Cortex of kidney (tissue), 1 donor: ENCODE measurements at places on chromosomes 5 and 9.

DNA sequence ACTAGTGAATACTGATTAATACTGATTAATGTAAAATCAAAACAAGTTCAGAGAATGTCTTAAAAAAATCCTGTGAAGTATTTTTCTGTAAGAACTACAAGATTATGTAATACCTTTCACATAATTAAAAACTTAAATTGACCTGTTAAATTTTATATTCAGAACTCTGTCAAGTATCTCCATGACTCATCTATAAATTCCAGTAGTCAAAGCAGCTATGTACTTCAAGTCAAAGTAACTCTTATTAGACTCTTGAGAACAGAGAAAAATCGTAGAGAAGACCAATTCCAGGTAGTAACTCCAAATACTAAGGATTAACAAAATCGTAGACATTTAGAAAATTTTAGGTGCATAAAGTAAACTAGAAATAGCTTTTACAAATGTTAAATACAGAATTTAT, 77.1 kb downstream of the HOMER1 start:
- no peak for DNase-seq

DNA sequence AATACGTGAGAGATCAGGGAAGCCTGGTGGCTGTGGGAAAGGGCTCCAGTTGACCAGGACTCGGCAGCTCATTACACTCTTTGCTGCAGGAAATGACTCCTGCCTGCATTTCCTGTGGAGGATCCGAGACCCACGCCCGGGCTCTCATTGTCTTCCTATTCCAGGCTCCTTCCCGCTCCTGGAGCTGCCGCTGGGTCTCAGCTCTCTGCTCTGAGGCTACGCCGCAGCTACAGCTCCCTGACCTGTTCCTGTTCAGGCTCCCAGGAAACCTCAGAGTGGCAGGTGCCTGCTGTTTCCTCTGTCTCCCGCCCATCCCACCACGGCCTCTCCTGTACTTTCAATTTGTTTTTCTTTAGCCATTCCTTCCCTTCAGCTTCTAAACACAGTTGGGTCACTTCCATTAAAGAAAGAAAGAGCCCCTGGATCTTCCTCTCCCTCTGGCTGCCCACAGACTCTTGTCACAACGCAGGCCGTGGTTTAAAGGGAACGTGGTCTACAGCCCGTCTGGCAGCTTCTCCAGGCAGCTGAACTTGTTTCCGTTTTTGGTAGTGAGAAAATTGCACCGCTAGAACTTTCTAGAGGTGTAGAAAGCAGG, 71.5 kb downstream of the IL6ST start:
- no peak for DNase-seq

DNA sequence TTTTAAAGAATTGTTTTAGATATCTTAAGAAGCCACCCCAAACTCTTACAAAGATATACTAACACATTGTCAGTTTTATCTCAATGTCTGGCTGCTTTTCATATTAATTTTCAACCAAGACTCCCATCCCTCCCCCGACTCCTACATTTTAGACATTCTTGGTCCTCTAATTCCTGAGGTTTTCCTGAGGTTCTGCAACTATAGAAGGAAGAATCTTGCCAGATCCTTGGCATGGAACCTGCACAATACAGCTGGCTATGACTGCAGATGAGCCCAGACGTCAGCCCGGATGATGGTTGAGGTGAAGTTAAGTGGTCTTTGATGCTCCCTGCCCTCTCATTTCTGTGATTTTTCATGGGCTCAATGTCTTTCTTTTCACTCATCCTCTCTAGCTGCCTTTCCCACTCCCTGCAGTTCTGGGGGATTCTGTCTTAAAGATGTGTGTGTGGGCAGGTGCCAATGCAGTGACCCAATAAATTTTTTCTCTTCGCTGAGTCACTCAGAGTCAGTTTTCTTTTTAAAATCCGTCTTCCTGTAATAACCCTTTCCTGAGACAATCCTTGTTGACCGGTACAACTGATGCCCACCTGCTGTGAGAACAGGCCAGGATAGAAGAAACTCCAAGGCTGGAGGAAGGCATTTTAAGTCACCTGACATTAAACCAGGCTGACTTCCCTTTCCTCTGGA, 237.8 kb upstream of the GAS1 start:
- DNase-seq, result no peak

GRCh38 chr9:94600715-94601114, 7.1 kb upstream of the FBP2 start:
- no peak for DNase-seq

GRCh38 chr9:82781921-82782392, 281.0 kb downstream of the RASEF start:
- no peak for DNase-seq

GRCh38 chr5:151722546-151722945, 35.8 kb upstream of the SPARC start:
- no peak for DNase-seq

DNA sequence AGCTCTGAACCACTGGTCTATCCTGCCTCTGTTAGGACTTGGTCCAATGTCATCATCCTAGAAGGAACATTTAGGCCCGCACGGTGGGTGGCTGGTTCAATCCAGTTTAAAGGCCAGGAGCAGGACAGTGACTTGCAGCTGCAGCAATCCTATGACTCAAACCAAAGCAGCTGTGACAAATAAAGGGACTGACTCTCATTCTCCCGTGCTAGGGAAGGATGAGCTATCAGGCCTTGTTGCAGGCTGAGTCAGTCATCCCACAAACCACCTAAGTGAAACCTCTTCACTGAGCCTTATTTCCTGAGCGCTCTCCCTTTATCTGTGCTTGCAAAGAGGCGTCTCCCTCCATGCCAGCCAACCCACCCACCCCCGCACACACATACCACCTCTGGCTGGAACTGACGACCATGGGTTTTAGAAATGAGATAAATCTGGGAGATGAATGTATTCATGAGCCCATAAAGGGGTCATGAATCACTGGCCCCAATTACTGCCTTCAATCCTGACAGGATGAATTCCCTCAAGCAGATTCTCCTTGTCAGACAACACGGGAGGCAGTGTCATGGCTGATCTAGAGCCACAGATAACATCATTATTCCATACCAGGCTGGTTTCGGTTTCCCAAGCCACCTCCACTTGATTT, 93.4 kb downstream of the KCNIP1 start:
- no peak for DNase-seq

DNA sequence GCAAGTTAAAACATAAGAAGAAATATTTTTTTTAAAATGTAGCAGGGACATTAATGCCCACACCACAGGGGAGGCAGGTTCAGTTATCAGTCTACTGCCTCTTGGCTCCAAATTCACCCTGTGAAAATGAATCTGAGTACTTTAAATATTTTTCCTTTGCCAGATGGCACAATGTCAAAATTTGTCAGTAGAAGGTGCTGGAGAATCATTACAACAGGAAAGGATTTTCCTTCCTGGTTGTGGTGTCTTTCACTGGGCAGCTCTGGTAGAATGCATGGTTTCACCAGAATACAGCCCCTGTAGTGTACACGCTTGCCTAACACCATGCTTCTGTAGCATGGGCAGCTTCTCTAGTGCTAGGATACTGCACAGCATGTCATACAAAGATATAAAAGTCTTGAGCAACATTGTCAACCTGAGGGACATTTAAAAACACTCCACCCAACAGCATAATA, 9.7 kb upstream of the SREK1 start:
- no peak for DNase-seq

GRCh38 chr9:86667307-86667706, 280.0 kb downstream of the GAS1 start:
- no peak for DNase-seq

- no peak for DNase-seq
These were observed 147.3 kb downstream of the KCTD16 start for GRCh38 chr5:144318011-144318410.

DNA sequence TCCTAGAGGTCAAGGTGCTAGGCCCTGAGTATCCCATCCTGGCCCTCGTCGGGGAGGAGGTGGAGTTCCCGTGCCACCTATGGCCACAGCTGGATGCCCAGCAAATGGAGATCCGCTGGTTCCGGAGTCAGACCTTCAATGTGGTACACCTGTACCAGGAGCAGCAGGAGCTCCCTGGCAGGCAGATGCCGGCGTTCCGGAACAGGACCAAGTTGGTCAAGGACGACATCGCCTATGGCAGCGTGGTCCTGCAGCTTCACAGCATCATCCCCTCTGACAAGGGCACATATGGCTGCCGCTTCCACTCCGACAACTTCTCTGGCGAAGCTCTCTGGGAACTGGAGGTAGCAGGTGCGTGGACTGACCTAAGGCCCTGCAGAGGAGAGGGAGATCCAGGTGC, 7.9 kb downstream of the BTNL9 start:
- DNase-seq, result no peak

GRCh38 chr5:90134892-90135291, 274.7 kb downstream of the CETN3 start:
- no peak for DNase-seq

DNA sequence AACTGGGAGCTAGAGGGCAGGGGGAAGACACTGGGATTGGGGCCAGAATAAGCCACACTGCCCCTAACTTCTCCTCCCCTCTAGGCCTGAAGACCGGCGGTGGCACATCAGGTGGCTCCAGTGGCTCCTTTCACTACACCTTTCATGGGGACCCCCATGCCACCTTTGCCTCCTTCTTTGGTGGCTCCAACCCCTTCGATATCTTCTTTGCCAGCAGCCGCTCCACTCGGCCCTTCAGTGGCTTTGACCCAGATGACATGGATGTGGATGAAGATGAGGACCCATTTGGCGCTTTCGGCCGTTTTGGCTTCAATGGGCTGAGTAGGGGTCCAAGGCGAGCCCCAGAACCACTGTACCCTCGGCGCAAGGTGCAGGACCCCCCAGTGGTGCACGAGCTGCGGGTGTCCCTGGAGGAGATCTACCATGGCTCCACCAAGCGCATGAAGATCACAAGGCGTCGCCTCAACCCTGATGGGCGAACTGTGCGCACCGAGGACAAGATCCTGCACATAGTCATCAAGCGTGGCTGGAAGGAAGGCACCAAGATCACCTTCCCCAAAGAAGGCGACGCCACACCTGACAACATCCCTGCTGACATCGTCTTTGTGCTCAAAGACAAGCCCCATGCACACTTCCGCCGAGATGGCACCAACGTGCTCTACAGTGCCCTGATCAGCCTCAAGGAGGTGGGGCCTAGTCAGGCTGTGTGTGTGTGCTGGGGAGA, 6.8 kb downstream of the DNAJB5 start:
- no peak for DNase-seq

GRCh38 chr9:109616571-109617120, 118.5 kb upstream of the PTPN3 start:
- DNase-seq, result no peak

DNA sequence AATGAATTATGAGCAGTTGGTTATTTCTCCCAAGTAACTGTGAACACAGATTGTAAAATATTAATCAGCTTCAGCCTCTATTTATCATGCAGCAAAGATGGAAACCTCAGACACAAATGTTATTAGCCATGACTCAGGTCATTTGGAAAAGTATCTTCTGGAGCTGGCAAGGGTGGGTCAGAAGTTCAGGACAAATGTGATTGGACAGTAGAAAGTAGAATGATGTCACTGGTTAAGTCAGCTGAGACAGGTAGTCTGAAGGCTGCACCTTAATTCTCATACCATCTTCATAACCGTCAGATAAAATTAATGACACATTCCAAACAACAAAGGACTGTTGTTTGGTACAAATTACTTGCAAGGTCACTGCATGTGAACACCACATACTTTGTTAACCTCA, 140.2 kb downstream of the EMB start:
- no peak for DNase-seq

- DNase-seq, result no peak
These were observed 32.5 kb downstream of the FAM169A start for GRCh38 chr5:74833537-74834266.

- DNase-seq, result no peak
These were observed 4.0 kb downstream of the SAP30L start for GRCh38 chr5:154449786-154450185.

DNA sequence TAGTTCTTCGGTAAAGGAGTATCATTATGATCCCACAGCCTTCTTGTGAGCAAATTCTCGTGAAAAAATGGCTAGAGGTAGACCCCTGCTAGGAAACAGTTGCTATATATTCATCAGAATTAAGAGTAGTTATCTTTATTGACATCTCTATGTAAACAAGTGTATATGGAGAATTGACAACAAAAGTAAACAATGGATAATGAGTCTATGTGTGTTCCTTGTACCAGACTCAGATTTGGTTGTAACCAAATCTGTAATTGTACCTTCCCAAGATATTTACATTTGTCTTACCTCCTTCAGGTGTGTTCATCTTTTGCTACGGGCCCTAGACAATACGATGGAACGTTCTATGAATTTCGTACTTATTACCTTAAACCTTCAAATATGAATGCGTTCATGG, 2.1 kb downstream of the NIPSNAP3B start:
- no peak for DNase-seq

DNA sequence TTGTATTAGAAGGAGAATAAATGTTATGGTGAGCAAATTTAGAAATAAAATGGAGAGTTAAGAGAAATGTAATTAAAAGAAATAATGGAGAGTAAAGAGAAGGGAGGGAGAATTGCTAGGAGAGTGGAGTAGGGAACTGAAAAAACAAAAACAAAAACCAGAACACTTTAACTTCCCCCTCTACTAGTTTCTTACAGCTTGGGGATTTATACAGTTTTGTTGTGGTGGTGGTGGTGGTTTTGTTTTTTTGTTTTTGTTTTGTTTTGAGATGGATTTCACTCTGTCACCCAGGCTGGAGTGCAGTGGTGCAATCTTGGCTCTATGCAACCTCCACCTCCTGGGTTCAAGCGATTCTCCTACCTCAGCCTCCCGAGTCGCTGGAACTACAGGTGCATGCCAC, 322.4 kb downstream of the TMEM167A start:
- DNase-seq, result no peak

DNA sequence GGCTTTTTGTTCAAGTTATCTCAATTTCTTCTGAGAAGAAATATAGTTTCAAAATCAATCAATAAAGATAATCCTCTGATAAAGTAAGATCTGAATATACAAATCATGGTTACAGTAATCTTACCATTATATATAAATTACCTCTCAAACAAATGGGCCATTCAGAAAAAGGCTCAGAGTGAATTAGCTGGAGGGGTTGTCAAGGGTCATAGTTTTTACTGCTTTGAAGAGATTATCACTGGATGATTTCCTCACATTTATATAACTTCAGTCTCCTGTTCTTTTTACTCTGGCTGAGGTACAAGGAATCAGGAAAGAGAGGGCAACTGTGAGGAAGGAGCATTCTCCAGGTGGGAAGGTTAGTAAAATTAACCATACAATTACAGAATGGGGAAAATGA, 148.6 kb upstream of the ELL2 start:
- DNase-seq, result no peak

- DNase-seq, result no peak
These were observed 121.1 kb downstream of the LHX2 start for GRCh38 chr9:124132671-124133147.

- DNase-seq, result no peak
These were observed 481.3 kb downstream of the DMRT2 start for GRCh38 chr9:1531424-1531823.

GRCh38 chr9:75623462-75623861, 267.0 kb upstream of the PCSK5 start:
- DNase-seq, result no peak

- DNase-seq, result no peak
These were observed 106.6 kb downstream of the COL23A1 start for GRCh38 chr5:178483620-178484019.
